ENCODE measurements at places on chromosomes 5 and 9. TPM values are rescaled to one million over a fixed set of nuclear protein-coding genes. Genes with fewer than 3 reads are reported as not detected.

The IL17B gene
- total RNA-seq, result not detected

The PPP1R26 gene
- 26.3 TPM for total RNA-seq

The RASEF gene
- 54.6 TPM for total RNA-seq

The YTHDC2 gene
- total RNA-seq, result 23.2 TPM

The FLT4 gene
- 4.7 TPM for total RNA-seq
